Cerebellar nuclear complex (tissue), 1 donor: ENCODE measurements at places on chromosomes 6 and 20.

DNA sequence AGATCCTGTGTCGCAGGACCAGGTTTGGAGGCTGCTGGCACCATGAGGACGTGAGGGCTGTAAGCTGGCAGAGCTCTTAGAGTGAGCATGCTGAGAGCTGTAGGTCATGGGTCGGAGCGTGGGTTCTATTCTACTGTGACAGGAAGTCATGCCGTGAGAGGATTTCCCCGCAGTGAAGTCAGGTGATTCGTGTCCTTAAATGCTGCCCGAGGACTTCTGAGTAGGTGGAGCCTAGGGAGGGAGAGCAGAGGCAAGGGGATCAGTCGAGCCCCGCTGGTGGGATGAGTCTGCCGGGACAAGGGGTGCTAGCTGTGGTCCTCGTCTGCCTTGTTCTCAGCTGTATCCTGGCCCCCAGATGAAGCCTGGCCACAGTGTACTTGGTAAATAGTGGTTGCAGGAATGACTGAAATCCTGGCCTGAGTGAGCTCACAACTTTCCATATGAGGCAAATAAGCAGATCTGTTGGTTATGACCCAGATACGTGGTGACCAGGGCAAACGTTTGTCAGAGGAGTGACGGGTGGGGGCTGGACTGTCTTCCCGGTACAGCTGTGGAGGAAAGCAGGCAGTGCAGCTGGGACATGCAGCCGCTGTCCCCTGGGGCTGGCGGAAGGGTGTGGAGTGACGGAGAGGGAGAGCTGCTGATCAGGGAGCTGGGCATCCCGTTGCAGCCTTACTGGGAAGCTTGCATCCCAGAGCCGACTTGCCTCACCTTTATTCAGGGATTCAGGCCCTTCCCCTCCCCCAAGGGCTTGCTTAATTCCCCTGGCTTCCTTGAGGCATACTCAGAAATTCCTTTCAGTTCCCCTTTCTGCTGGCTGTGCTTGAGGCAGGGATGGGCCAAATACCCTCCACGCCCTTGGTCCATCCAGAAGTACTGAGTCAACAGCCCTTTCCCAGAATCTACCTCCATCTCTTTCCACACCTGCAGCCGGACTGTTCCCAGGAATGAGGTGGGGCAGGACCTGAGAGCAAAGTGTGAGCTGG lies 250.9 kb upstream of the RREB1 start:
- no peak for DNase-seq

DNA sequence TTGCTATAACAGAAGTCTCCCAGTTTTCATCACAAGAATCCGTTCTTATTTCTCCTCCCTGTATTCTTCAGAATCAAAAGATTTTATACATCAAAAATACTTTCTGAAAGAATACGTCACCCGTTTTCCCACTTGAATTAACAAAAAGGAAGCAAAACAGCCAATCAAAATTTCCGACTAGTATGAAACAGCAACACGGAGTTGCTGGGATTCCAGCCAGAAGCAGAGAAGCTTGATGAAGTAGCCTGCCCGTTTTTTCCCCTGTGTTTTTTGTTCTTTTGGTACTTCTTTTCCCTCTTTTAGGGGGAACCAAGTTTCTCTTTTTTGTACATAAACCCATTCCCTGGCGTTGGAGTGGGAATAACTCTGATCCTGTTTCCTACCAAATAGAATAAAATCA lies 14.6 kb downstream of the TXLNB start:
- no peak for DNase-seq

- DNase-seq, result no peak
These were observed 60.1 kb downstream of the PPP1R14C start for GRCh38 chr6:150202934-150203333.

DNA sequence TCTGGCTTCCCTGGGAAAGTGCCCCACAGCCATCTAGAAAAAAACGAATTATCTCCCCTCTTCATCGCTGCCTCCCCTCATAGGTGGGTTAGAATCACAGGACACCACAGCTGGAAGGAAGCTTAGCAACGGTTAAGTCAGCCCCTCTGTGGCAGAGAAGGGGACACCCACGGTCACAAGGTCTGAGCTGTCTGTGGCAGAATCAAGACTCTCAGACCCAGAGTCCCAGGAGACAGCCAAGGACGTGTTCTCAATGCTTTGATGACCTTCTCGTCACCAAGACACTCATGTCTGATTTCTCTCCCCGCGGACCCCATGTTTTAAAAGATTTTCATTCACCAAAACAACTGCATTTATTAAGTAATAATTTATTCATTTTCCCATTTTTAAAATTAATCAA lies 221.5 kb downstream of the NRN1 start:
- no peak for DNase-seq

DNA sequence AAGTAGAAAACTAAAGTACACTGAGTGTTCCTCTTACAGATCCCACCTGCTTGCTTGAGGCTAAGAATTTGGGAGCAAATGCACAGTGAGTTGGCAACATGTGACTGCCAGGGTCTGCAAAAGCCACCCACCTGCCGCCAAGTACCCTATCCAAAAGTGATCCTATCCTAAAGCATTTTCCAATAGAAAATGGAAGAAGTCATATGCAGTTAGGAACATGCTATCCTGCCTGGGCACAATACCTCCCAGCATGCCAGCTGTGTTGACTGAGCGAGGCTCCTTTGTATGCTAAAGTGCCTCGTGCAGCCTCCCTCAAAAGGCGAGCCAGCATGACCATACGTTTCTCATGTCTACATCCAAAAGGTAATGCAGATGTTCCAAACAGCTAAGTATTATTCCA lies 52.7 kb downstream of the TRAF3IP2 start:
- DNase-seq, result no peak

DNA sequence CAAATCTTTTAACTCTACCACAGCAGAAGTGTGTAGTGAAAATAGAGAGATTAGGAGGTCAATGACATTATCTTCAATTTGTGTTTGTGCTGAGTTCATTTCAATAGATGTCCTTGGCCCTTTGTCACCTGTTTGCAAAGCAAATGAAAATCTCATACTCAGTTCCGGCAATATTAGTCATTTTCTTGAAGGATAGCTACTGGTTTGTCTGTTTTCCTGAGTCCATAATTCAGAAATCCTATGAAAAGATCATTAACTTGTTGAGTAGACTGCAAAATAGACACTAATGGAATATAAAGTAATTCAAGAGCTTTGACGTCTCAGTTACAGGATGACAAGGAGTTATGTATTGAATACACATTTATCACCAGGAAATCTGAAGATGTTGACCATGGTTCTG lies 821.1 kb upstream of the FLRT3 start:
- no peak for DNase-seq

DNA sequence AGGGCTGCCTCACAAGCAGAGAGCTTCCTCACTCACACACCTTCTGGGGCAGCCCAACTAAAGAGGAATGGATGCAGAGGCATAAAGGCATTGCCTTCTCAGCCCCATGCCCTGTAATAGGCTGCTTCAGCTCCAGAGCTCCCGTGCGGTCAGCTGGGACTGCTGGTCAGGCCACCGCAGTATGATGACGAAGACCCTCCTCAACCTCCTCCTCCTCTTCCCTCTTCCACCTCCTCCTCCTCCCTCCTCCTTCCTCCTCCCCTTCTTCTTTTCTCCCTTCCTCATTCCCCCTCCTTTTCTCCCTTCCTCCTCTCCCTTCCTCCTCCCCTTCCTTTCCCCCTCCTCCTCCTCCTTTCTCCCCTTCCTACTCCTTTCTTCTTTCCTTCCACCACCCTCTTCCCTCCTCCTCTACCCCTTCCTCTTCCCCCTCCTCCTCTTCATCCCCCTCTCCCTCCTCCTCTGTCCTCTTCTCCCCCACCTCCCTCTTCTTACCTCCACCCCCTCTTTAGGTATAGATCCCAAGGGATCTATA lies 465.3 kb upstream of the CDH4 start:
- no peak for DNase-seq

GRCh38 chr20:214383-214782 lies 12.7 kb upstream of the DEFB129 start:
- no peak for DNase-seq
